ENCODE measurements at places on chromosomes 7 and 10.

DNA sequence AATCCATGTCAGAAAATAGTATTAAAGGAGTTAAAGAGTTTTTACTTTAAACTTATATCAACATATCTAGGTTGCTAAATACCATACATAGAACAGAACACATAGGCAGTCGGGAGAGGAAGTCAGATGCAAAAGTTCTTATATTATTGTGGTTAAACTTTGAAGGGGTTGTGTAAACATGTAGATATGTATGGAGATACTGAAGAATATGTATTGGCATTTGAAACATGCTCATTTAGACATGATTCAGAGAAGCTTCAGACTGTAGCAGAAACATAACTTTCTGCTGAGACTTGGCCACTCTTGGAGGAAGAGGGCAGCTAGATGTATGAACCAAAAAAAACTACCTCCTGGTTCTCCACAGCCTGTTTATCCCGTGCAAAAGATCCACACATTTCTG is 103.5 kb upstream of the FERD3L start:
- no peak for DNase-seq

DNA sequence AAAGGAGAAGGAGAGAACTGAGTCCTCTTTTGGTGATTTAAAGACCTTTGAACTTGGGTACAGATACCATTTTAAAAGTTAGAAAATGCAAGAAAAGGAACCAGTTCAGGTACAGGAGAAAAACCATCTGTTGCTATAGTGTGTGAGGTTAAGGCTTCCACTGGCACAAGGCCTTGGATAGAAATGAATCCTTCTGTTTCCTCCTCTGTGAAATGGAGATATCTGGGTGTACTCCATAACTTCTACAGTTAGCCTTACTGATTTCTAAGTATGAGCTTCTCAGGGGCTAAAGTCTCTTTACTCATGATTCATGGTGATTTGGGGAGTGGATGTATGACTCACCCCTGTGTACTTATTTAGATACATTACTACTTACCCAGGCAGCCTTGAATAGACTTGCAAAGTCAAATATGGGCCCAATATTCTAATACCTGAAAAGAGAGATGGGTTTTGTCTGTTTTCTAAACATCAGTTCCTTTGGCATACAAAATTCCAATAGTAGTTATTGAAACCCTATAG is 117.2 kb upstream of the ADO start:
- no peak for DNase-seq

- no peak for DNase-seq
Measured at GRCh38 chr10:72800000-72800740, 93.4 kb upstream of the OIT3 start.

DNA sequence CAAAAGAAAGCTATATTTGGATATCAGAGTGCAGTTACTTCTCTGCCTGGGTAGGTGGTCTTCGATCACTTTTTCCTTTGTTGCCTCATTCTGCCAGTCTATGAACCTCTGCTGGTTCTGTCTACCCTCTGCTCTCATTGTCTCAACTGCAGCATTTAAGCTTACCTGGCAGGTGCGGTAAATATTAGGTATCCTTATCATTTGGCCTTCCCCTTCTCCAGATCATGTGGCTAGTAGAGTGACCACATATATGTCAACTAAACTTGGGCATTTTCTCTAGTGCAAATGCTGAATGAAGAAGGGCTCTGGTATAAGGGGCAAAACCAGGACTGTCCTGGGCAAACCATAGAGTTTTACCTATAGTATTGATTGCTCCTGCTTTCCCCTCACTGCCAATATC is 180.8 kb downstream of the MDFIC start:
- DNase-seq, result no peak

GRCh38 chr10:133100706-133101415 is 13.1 kb downstream of the ADGRA1 start:
- DNase-seq, result no peak

GRCh38 chr7:112205343-112206237 is 609 bp downstream of the DOCK4 start:
- DNase-seq, result peak; percentile 75

DNA sequence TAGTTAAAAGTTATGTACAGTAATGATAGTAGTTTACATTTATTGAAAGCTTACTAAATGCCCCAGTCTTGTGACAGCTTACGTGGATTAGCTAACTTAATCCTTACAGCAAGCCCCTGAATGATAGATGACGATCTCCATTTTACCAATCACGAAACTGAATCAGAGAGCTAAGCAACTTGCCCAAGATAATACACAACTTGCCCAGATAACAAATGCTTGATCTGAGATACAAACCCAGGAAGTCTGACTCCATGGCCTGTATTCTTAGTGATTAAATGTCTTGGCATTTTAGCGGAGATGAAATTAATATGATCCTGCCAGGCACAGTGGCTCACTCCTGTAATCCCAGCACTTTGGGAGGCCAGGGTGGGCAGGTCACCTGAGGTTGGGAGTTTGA is 46.9 kb upstream of the FMC1 start:
- DNase-seq, result no peak

DNA sequence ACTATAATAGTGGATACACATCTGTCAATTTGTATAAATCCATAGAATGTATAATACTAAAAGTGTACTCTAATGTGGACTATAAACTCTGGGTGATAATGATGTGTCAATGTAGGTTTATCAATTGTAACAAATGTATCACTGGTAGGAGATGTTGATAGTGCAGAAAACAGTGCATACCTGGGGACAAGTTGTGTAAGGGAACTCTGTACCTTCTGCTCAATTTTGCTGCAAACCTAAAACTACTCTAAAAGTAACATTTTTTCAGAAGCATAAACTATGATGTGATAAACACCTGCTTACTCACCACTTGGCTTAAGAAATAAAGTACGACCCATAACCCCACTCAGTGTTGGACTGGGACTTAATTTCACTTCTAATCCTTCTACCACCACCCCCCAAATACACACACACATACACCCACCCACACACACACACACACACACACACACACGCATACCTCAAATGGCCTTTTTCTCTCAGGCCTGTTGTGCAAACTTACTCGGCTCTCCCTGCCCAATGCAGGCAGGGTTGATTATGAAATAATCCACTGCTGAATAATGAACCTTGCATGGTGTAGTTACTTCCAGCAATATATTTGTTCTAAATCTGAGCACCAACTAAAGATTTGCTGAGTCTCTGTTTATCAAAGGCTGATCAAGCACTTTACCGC is 154.1 kb upstream of the KMT2E start:
- DNase-seq, result no peak

DNA sequence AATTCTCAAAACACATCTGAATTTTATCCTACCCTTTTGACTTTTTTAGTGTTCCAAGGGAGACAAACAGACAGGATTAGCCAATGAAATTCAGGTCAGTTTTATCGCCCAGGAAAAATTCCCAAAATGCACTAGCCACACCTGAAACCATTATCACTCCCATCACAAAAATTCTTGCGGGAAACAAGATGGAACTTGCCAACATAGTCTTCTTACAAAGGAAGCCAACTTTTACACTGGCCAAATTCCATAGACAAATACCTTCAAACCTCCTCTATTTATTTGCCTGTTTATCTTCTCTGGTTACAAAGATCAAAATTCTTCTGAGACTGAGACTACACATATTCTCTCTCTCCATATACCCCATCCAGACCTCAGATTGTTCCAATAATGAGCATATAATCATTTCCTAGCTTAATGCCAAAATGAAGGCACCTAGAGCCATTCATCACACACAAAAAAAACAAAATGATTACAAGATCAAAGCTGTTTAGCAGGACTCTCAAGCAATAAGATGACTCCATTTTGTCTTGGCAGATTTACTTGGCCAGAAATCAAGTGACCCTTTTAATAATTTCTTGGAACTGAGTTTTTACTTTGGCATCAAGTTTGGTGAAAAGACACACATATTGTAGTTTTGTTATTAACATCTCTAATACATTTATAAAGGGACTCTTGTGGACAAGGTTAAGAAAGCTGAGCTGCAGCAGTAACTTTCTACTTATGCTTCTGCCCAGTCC is 30.2 kb downstream of the MET start:
- no peak for DNase-seq

Measured in sigmoid colon (tissue), 7 donors.